CD4-positive, alpha-beta T cell treated with Interleukin-4 for 1 hour (primary cell): ENCODE measurements at places on chromosomes 16 and 17.

DNA sequence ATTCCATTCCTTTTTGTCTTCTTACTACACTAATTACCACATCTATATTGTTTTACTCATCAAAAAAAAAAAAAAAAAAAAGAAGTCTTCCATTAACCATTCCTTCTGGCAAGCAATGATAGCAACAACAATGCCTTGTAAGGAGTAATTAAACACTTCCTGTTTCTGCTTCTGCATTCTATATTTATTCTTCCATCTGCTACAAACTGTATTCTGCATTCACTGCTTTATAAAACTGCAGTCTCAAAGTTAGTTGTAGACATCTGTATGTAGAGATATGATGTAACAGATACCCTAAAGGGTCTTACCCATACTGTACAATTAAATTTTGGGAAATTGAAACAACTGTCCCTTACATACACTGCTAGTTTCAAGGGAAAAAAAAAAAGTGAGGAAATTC lies 28.7 kb upstream of the ABCA6 start:
- no peak for DNase-seq

- no peak for DNase-seq
Measured at GRCh38 chr16:66097751-66098150, 268.7 kb upstream of the CDH5 start.

DNA sequence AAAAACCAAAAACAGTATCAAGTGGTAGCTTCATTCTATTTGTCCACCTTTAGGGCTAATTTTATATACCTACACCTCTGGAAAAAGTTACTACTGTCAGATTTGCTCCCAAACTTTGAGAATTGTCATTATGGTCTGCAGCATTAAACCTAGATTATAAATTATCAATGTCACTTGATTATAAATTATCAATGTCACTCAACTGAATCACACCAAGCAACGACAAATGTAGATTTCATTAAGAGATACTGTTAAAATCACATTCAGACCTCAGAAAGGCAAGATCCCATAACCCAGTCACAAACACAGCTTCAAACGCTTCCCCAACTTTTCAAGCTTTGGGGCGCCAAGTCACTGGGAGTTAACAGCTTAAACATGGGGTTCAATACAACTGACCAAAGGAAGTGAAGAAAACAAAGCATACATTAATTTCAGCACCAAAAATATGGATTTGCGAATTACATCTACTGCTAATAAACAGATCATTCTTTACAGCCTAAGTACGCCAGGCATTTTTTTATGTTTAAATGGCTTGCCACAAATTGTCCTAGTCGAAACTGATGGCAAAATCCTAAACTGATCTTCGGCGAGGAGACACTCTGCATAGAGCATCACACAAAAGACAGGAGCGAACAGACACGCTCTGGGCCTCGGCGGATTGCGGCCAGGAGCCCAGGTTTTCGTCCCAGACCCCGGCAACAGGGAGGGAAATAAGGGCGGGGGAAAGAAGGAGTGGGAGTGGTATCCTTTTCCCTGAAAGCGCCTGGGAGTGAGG lies 981 bp downstream of the GLG1 start:
- DNase-seq = no peak

DNA sequence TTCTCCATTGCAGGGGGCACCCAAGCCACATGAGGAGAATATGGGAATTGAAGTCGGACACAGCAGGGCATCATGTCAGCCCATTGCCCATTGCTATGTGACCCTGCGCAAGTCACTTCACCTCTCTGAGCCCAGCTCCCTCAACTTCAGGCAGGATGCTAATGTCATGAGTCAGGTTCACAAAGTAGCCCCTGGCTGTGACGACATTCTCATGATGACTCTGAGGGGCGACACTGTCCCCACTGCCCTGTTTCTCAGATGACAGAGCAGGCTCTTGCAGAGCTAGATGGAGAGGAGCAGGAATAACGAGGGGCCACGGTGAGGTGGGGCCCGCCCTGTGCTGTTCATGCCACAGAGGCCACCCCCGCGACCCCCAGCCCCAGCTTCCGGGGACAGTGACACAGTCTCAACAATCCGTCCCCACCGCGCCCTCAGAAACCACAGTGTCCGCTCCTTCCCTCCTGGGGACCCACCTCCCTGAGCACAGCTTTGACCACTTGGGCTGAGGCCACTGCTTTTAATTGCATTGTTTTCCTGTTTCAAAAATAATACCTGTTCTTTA lies 13.2 kb upstream of the ZNF469 start:
- no peak for DNase-seq

DNA sequence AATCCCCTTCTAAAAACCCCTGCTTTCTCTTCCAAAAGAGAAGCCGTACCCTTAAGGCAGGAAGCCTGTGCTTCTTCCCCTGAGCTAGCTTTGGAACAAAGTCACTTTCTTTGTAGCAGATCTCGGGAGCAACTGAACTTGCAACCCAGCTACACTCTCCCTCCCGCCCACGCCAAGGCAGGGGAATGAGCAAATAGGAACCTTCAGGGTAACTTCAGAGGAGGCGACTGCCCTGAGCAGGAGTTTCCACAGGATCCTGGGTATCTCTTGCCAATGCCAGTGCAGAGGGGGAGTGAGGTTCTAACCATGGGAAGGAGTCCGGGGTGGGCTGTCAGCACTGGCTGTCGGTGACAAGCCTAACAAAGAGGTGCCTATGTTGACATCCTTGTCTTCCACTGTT lies 5.9 kb upstream of the PIRT start:
- DNase-seq = no peak

DNA sequence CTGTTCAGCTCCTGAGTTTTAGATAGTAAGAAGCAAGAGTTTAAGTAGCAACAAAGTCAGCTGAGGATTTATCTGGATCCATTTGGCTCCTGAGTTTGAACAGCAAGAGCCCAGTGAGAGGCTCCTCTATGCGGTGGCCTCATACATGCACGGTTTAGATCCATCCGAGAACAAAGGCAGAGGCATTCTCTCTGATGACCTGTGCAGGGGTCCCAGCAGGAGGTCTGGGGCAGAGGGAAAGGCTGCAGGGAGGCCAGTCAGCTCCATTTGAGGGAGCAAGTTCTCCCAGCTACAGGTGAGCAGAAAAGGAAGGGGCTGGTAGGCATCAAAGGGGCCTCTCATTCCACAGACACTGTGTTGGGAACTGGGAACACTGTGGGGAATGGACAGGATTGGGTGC lies 16.5 kb downstream of the PITPNM3 start:
- no peak for DNase-seq

- peak; percentile 91 for DNase-seq
Measured at GRCh38 chr16:67968400-67969253, at the start of gene SLC12A4. TSS of gene SLC12A4 (minus strand) at chr16:67968637. CDS start at chr16:67968553, 84 bp downstream.

GRCh38 chr16:67311607-67312488 lies 14.7 kb downstream of the KCTD19 start:
- no peak for DNase-seq

GRCh38 chr16:5231246-5231759 lies 133.7 kb upstream of the EEF2KMT start:
- DNase-seq = no peak

DNA sequence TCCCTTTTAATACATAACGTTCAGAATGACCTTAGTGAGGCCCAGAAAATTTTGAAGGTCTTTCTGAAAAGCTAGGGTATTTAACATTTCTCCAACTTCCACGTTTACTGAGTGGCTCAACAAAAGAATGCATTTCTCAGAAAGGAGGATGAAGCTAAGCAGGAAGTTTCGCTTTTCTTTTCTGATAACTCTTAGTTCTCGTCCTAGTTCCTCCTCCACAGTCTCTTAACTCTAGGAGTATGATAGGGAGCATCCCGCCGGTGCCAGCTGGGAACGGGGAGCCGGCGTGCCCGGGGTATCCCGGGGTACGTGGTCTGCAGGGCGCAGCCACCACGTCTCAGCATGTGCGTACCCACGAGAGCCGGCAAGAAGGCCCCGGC lies 363 bp downstream of the KARS1 start:
- DNase-seq = no peak

DNA sequence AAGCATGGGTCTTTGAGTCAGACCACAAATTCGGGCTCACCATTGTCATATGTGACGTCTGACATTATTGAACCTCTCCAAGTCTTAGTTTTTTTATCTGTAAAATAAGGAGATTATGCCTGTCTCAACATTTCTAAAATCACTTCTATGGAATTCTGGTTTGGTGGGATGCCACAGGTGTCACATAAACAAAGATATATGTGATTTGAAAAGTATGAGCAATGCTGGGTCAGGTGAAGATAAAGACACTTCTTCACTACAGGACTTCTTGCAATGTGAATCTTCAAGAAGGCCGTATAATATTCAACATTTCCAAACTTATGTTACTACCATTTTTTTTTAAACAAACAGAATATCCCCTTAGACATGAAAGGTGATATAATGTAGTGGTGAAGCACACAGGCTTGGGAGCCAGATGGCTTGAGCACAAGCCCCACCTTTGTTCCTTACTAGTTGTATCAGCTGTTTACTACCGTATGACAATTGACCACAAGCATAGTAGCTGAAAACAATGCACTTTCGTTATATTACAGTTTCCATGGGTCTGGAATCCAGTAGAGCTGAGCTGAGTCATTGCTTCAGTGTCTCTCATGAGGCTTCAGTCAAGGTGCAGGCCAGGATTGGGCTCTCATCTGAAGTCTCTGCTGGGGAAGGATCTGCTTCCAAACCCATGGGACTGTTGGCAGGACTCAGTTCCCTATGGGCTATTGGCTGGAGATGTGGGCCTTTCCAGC lies 87.7 kb downstream of the UTP18 start:
- no peak for DNase-seq

GRCh38 chr16:66618588-66619375 lies 14.3 kb downstream of the CMTM3 start:
- DNase-seq = no peak

DNA sequence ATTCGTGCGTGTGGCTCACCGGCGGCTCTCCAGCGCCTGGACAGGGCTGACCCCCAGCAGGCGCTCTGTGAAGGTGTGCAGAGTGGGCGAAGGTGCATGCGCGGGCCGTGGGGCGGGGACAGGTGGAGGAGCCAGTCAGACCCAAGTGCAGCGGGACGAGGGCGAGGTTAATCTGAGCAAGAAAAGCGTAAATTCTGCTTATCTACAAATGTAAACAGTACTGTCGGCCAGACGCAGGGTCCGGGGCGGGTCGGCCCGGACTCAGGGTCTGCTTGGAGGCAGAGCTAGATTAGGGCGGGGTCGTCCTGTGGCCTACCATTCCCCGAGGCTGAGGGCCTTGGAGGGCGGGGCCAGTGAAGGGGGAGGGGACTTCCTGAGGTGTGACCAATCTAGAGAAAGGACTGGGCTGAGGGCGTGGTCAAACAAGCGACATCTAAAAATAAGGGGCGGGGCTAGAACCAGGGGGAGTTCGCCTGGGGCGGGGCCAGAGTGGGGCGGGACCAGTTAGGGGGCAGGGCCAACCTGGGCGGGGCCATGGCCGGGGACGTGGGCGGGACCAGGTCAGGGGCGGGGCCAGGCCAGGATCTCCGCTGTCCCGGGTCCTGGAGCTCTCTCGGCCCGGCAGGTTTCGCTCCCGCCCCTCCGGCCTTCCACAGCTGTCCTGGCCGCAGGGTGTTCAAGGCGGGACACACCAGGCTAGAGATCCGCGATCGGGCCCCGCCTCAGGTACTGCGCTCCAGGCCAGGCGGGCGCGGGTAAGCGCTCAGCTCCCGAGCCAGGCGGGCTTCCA lies at the start of gene SEC14L5:
TSS of gene SEC14L5 (plus strand) at position 611 of the 790 bp plus-strand sequence. CDS start 994 bp downstream, outside the sequence.
- DNase-seq = peak; percentile 92

DNA sequence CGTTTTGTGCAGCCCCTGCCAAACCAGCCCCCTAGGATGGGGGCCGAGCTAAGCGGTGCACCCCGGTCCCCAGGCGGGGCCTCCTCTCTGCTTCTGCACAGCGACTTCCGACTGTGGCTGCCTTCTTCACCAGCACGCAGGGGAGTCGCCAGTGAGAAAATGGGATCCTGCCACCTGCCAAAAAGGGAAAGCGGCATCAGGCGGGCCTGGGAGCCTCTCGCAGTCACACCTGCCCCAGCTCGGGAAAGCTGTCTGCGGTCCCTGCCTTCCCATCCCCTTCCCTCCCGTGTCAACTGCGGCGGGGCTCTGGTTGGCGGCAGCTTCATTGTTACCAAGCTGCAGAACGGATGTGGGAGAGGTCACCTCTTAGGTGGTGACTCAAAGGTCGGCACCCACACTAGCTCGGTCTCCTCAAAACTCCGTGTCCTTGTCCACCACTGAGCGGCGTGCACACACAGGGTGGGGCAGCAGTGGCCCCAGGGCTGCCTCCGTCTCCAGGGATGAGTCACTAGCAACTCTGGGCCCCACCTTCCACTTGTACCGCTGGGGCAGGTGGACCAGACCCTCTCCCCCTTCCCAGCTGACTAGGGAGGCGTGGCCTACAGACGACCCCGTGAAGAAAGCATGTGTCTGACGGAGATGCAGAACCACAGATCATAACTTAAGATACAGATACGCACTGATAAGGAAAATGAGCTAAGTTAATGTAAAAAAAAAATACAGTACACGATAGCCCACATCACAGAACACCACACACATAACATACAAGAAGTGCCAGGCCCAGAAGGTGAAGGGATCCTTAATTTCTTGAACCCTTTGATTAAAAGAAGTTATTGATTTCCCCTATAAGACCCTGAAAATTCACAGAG lies 1.5 kb upstream of the PCYT2 start:
- DNase-seq = no peak

GRCh38 chr17:59401725-59402124 lies 70.3 kb downstream of the YPEL2 start:
- DNase-seq = no peak

DNA sequence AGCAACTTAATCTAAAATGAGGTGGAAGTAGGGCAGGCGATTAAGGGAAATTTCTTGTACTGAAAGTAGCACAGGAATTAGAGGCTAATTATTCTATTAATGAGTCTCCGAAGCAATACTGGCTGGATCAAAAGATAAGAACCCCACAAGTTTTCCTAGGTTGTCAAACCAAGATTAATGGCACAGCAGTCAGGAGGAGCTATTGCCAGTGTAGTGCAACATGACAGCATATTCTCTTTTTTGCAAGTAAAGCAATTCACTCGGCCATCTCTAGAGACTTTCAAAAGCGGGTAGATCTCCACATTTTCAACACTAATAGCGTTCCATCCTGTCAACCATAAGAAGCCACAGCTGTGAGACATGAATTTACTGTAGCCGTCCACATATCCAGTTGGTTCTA lies 81.2 kb downstream of the CYB561 start:
- no peak for DNase-seq

GRCh38 chr16:19907161-19907992 lies 22.7 kb upstream of the GPRC5B start:
- DNase-seq = peak; percentile 66

DNA sequence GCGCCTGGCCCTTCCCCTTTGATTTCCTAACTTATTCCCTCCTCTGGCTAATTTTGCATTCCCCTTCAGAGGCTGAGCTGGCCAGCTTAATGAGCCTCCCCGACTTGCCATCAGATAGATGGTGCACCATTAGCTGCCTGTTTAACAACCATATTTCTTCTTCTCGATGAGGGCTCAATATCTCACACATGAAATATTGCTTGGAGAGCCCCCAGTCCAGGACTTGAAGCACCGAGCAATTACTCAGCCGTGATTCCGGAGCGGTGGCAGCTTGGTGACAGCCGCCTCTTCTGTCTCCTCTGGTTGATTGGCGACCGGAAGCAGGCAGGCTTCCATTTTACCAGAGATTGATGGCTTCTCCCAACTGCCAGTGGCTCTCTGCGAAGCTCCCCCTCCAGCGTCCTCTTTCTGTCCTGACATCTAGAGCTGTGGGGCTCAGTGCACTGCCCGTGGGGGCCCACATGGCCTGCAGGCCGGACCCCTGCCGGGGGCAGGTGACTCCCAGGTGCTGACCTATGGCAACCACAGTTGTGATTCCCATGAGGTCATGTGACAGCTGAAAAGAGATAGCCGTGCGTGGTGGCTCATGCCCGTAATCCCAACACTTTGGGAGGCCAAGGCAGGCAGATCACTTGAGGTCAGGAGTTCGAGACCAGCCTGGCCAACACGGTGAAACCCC lies 133.7 kb upstream of the SEC14L1 start:
- no peak for DNase-seq

- DNase-seq = no peak
Measured at GRCh38 chr16:23164736-23165135, 15.5 kb upstream of the USP31 start.
